ENCODE measurements at places on chromosomes 1 and 21. TPM values are rescaled to one million over a fixed set of nuclear protein-coding genes. Genes with fewer than 3 reads are reported as not detected.

Gene TMEM240
- total RNA-seq, result 0.75 TPM

Gene CELA2B
- total RNA-seq, result not detected

Gene AK5
- 6.4 TPM for total RNA-seq

Gene RPL11
- total RNA-seq, result 1,454 TPM

Gene CTH
- total RNA-seq, result 1.9 TPM

Gene SYT2
- 1.00 TPM for total RNA-seq

Gene DCLRE1B
- total RNA-seq, result 8.3 TPM

Gene SRM
- total RNA-seq, result 206 TPM

Gene AP4B1
- total RNA-seq, result 8.1 TPM

Gene USH2A
- not detected for total RNA-seq

Gene CXADR
- total RNA-seq, result 9.6 TPM

Gene HMCN1
- 0.04 TPM for total RNA-seq

Gene TFF2
- not detected for total RNA-seq

Gene RIPK4
- 18.9 TPM for total RNA-seq

Gene CD48
- total RNA-seq, result not detected

Gene FAM163A
- total RNA-seq, result not detected

Gene NKAIN1
- 0.95 TPM for total RNA-seq

Gene IL20
- total RNA-seq, result 0.10 TPM

Gene IQCC
- total RNA-seq, result 1.8 TPM

Gene CELA3A
- total RNA-seq, result not detected

Gene HSF2BP
- total RNA-seq, result 2.4 TPM

Gene TRIM46
- 2.0 TPM for total RNA-seq

Gene CDA
- total RNA-seq, result 43.7 TPM

Gene MCOLN2
- total RNA-seq, result 1.9 TPM

Gene C1orf226
- 0.84 TPM for total RNA-seq

Gene DSTYK
- total RNA-seq, result 9.2 TPM

Gene CACNA1S
- total RNA-seq, result not detected
